ENCODE measurements at places on chromosomes 1 and 21.

- no peak for DNase-seq
Measured at GRCh38 chr1:92709738-92710137, 75.2 kb downstream of the EVI5 start.

DNA sequence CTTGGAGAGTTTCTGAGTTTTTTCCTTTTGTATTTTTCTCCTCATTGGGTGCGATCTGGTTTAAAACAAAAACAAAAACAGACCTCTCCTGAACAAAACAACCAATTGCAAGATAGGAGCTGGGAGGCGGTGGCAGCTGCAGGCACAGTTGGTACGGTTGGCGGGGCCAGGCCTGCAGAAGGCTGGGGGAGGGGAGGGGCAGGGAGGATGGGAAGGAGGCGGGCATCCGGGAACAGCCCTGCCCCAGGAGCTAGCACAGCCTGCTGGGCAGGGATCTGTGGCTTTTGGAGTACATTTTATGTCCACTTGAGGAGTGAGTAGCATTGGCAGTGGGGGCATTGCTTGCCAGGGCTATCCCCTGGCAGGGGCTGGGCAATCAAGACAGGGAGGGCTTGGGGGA is 5.2 kb downstream of the CAPN9 start:
- DNase-seq: peak; percentile 71

DNA sequence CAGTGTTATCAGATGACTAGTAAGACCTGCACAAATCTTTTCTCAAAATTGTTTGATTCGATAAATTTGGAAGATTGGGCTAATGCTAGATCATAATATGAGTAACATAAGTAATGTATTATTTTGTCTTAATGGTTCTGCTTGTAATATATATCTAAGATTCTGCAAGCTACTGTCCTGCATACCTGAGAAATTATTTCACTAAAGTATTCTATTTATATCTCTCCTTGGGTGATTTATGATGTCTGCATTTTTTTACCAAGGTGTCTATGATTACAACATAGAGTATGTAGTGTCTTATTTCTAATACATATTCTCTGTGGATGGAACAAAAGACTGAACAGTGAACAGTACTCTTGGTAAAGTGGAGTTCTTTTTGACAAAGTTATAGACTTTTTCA is 166.6 kb downstream of the CLEC20A start:
- DNase-seq: no peak

DNA sequence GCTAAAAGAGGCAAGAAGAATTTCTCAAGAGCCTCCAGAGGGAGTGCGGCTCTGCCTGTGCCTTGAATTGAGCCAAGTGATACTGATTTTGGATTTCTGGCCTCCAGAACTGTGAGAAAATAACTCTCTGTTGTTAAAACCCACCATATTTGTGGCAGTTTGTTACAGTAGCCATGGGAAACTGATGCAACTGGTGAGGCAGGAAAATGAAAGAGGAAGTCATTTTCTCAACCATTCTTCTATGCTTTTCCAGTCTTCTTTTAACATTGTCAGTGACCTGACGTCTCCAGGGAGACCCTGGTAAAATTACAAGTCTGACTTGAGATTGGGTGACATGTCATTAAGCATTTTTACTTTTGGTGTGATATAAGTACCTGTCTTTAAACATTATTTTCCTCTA is 5.8 kb downstream of the OR6P1 start:
- DNase-seq: no peak

- DNase-seq: no peak
Measured at GRCh38 chr21:28922368-28922767, 70.3 kb downstream of the LTN1 start.

DNA sequence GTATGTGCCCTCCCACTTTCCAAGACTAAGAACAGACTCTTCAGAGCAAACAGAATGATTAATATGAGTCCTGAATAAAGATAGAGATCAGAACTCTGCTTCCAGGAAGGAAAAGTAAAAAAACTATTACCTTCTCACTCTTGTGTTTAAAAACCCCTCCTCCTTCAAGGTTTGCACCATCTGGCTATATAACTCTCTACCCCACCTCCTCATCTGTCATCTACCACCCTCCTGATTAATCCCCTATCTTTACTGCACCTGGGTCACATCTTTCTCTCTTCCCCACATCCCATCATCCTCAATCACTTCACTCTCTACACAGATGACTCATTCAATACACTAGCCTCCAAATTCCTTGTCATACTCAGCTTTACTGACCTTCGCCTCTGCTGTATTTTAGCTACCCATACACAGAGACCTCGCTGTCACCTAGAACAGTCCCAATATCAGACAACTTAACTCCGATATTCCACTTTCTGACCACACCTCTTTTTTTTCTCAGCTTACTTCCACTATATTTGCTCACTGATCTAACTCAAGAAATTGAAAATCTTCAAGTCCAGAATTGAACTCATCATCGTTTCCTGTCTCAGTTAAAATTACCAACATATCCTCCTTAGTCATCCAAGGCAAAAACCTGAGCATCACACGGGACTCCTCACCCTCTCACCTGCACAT is 3.7 kb downstream of the SCMH1 start:
- DNase-seq: no peak

- DNase-seq: no peak
Measured at GRCh38 chr1:219708919-219709543, 96.1 kb upstream of the ZC3H11B start.

- no peak for DNase-seq
Measured at GRCh38 chr1:160004001-160004400, 27.8 kb downstream of the PIGM start.

- DNase-seq: no peak
Measured at GRCh38 chr1:174469687-174470086, 21.9 kb downstream of the GPR52 start.

DNA sequence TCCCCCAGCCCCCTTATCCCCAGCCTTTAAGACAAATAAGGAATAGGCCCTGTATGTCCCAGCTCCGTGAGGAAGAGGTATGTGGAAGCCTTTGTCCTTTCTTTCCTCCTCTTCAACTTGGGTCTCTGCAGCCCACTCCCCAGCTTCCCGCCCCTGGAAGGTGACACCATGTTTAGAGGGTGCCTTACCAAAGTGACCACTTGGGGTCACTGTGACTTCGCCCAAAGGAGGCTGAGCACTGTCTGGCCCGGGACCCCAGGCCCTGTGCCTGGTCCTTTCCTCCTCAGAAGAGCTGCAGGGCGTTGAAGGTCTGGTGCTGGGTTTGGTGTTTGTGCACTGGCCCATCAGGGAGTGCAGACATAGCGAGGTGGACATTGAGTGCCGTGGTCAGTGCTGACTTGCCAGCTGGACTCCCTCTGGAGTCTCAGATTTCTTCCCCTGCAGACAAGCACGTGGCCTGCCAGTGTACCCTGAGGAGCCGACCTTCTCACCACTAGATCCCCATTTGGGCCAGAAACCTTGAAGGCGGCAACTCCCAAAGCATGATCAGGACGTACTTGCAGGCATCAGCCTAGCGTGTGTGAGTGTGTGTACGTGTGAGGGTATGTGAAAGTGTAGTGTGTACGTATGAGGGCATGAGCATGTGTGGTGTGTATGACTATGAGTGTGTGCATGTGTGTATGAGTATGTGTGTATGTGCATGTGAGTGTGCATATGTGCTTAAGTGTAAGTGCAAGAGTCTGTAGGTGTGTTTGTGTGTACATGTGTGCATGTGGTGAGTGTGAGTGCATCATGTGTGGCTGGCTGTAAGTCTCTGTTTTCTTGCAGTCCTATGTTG is 181.4 kb upstream of the KIAA0040 start:
- no peak for DNase-seq

DNA sequence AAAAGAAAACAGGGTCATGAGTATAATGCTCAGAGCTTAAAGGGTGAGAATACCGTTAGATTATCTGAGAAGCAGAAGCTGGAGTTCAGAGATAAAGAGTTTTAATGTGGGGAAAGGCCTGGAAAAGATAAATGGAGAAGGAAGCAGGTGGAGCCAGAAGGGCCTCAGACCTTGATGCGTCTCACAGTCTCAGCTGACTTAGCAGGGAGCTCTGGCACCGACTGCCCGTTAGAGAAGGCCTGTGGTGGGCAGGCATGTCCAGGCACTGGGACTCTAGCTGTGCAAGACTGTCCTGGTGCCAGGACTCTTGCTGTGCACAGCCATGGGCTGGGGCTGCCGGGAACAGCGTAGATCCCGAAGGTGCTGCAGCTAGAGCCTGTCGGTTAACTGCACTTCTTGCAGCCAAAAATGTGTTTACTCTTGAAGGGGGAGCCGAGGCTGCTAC is 3.8 kb upstream of the SLAMF9 start:
- DNase-seq: no peak

- no peak for DNase-seq
Measured at GRCh38 chr1:69295265-69295664, 272.5 kb upstream of the LRRC7 start.

- DNase-seq: no peak
Measured at GRCh38 chr1:160394673-160395072, 5.7 kb upstream of the VANGL2 start.

Data from left hindlimb (tissue), 1 donor.